IMR-90 (cell line): ENCODE measurements at places on chromosomes 5 and 9. TPM values are rescaled to one million over a fixed set of nuclear protein-coding genes. Genes with fewer than 3 reads are reported as not detected.

DRD1 gene
- polyA plus RNA-seq: 0.16 and 0.19 TPM in 2 replicates

TOR1B gene
- 20.5 and 21.0 TPM in 2 replicates for polyA plus RNA-seq

GRCh38 chr5:141876628-141877355, 1.4 kb downstream of the PCDH1 start:
- no peaks in the 10 kb centered on the region for H3K36me3 ChIP-seq
- peaks cover 8% of the 10 kb centered on the region; the same call in 1 of the 2 replicates for H3K4me1 ChIP-seq
- H3K27me3 ChIP-seq: peaks cover 75% of the 10 kb centered on the region
- no peak overlapping the region for H3K27ac ChIP-seq

DNA sequence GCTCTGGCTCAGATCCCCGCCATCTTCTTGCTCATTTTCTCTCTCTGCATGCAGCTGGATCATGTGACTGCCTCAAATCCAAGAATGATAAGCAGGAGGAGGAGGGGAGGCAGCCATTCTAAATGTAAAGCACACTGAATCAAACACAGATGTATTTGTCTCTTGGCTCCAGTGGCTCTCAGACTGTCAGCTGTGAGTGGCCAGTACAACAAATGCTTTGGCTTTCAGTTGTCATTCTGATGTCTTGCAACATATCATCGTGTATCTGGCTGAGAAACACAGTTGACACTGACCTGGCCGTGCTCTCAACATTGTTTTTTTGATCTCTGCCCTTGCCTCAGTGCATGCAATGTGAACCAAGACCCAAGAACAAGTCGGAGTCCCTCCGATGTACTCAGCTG, 233.1 kb downstream of the ADAMTSL1 start:
- H3K36me3 ChIP-seq: no peaks in the 10 kb centered on the region
- H3K4me1 ChIP-seq: peaks cover 8% of the 10 kb centered on the region; the same call in 1 of the 2 replicates
- DNase-seq: peak; percentile 6

- H3K4me1 ChIP-seq: no peaks in the 10 kb centered on the region
- H3K4me3 ChIP-seq: peak within 1 kb of the TSS; percentile 30
- H3K27me3 ChIP-seq: peaks cover 42% of the 10 kb centered on the region
These were observed at the start of gene MCTP1 for GRCh38 chr5:95284572-95285408. TSS of gene MCTP1 (minus strand) at chr5:95285094.

FER gene
- polyA plus RNA-seq: 2.6 and 3.5 TPM in 2 replicates

GRCh38 chr5:158590746-158591300, 508.9 kb downstream of the EBF1 start:
- DNase-seq: no peak
- no peak overlapping the region for H3K27ac ChIP-seq
- no peaks in the 10 kb centered on the region for H3K36me3 ChIP-seq
- no peaks in the 10 kb centered on the region for H3K27me3 ChIP-seq
- H3K4me1 ChIP-seq: no peaks in the 10 kb centered on the region
- H3K4me3 ChIP-seq: no peak overlapping the region

SIL1 gene
- polyA plus RNA-seq: 66.0 and 80.7 TPM in 2 replicates

DNA sequence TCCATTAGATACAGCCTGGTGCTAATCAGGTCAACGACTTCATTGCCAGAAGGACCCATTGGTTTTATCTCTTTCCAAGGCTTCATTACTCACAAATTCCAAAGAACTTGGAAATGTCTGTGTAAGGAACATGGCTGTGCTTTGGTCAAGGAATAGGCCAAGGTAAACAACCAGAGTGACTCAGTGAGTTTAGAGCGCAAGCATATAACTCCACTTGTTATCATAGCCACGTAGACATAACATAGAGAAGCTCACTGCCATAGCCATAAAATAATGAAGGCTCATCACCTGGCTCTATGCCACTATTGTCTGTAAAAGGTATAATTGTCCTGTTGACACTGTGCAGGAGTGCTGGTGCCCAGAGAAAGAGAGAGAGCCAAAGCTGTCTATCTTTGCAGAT, 139.3 kb upstream of the PLCXD3 start:
- H3K4me3 ChIP-seq: no peak overlapping the region
- H3K27me3 ChIP-seq: no peaks in the 10 kb centered on the region
- H3K4me1 ChIP-seq: peaks cover 5% of the 10 kb centered on the region
- peak; percentile 80 for DNase-seq
- no peak overlapping the region for H3K27ac ChIP-seq

SH3TC2 gene
- polyA plus RNA-seq: 3.3 and 3.4 TPM in 2 replicates

COL23A1 gene
- polyA plus RNA-seq: not detected in 2 replicates

GRCh38 chr9:84436386-84437109, 96.0 kb upstream of the SLC28A3 start:
- H3K27ac ChIP-seq: no peak overlapping the region
- no peak for DNase-seq
- H3K4me3 ChIP-seq: no peak overlapping the region
- H3K4me1 ChIP-seq: no peaks in the 10 kb centered on the region
- no peaks in the 10 kb centered on the region for H3K36me3 ChIP-seq

- no peak for DNase-seq
- H3K27me3 ChIP-seq: no peaks in the 10 kb centered on the region
- H3K27ac ChIP-seq: no peak overlapping the region
- H3K36me3 ChIP-seq: no peaks in the 10 kb centered on the region
- no peaks in the 10 kb centered on the region for H3K4me1 ChIP-seq
These were observed 719.0 kb downstream of the PTPRD start for GRCh38 chr9:9893837-9894236.

GRCh38 chr9:116569111-116569510, 118.0 kb upstream of the TRIM32 start:
- peaks cover 8% of the 10 kb centered on the region; the same call in 1 of the 2 replicates for H3K4me1 ChIP-seq
- no peak for DNase-seq
- no peaks in the 10 kb centered on the region for H3K27me3 ChIP-seq
- H3K4me3 ChIP-seq: no peak overlapping the region
- H3K36me3 ChIP-seq: no peaks in the 10 kb centered on the region
